ENCODE measurements at places on chromosomes 3 and 15. TPM values are rescaled to one million over a fixed set of nuclear protein-coding genes. Genes with fewer than 3 reads are reported as not detected.

The EFL1 gene
- total RNA-seq, result 17.8 TPM

The MANF gene
- total RNA-seq, result 219 TPM

The CSNK1G1 gene
- total RNA-seq, result 23.2 TPM

The SNX33 gene
- total RNA-seq, result 24.8 TPM

The SERPINI2 gene
- total RNA-seq, result not detected

The RASGRF1 gene
- not detected for total RNA-seq

The BHLHE40 gene
- total RNA-seq, result 67.8 TPM
